Hematopoietic multipotent progenitor cell treated with erythropoietin and hydrocortisone succinate and interleukin-3 and kit ligand, for 6 days (in vitro differentiated cells): ENCODE measurements at places on chromosomes 16 and 17.
A peak's percentile ranks its signal among the peaks of the same experiment; 100 is the strongest.

DNA sequence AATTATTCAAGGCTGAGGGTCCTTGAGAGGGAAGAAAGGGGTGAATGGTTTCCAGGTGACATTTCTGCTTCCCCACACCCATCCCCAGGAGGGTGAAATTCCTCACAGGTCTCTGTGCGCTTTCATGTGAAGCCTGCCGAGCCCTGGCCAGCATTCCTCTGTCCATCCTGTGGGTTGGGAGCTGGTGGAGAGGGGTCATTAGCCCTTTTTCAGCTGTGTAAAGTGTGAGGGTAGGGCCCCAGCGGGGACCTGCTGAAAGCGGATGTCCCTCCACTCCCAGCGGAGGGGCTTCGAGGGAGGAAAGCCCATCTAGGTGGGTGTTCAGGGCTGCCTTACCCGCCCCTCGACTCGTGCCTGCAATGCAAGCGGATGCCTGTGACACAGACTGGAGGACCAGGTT lies 53.3 kb upstream of the DLX4 start:
- no peak for DNase-seq

DNA sequence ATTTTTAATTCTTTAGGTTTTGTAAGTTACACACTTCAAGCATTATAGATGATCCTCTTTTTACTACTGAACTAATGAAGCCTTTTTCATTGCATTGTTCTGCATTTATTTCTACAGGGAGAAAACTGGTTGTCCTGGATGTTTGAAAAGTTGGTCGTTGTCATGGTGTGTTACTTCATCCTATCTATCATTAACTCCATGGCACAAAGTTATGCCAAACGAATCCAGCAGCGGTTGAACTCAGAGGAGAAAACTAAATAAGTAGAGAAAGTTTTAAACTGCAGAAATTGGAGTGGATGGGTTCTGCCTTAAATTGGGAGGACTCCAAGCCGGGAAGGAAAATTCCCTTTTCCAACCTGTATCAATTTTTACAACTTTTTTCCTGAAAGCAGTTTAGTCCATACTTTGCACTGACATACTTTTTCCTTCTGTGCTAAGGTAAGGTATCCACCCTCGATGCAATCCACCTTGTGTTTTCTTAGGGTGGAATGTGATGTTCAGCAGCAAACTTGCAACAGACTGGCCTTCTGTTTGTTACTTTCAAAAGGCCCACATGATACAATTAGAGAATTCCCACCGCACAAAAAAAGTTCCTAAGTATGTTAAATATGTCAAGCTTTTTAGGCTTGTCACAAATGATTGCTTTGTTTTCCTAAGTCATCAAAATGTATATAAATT lies 53.0 kb downstream of the TUBD1 start:
- no peak for DNase-seq

- DNase-seq: no peak
Observed at GRCh38 chr16:70526403-70526802, 2.8 kb downstream of the SF3B3 start.

- DNase-seq: peak; percentile 18
Observed at GRCh38 chr16:11308493-11309283, 27.6 kb upstream of the PRM1 start.

DNA sequence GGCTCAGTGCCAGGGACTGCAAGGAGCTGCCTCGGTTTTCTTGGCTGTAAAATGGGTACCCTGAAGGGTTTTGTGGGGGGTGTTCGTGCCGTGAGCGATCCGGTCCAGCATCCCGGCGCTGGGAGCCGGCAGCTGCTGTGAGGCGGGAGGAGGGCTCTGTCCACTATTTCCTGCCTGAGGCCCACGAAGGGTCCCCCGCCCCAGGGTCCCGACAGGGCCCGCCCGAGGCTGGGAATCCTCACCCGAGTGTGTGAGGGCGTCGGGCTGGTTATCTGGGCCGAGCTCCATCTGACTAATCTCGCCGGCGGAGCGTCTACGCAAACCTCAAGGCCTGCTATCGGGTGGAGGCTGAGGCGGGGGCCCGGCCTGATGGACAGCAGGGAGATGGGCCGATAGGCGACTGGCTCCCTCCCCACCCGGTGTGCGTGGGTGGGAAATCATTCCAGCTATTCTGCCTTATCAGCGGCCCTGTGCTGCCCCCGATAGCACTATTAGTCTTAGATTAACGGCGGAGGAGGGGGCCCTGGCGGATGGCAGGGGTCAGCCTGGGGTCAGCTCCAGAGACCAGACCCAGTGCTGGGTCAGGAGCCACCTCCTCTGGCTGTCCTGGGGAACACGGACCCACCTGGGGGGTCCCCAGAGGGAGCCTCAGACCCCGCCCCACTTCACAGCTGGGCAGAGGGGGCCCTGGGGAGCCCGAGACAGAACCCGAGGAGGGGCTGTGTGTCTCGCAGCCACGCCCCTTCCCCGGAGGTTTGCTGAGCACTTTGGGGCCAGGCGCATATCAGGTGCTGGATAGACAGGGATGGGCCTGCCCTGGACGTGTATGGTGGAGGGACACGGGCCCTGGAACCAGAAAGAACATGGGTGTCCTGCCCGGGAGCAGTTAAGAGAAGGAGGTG lies 44.7 kb downstream of the ZFPM1 start:
- DNase-seq: peak; percentile 93

- DNase-seq: peak; percentile 89
Observed at GRCh38 chr16:87305505-87306391, 11.4 kb downstream of the C16orf95 start.
